NB4 (cell line): ENCODE measurements at places on chromosomes 1 and 21.

- peak; percentile 52 for DNase-seq
These were observed 782 bp downstream of the PCAT6 start for GRCh38 chr1:202811296-202812175.

DNA sequence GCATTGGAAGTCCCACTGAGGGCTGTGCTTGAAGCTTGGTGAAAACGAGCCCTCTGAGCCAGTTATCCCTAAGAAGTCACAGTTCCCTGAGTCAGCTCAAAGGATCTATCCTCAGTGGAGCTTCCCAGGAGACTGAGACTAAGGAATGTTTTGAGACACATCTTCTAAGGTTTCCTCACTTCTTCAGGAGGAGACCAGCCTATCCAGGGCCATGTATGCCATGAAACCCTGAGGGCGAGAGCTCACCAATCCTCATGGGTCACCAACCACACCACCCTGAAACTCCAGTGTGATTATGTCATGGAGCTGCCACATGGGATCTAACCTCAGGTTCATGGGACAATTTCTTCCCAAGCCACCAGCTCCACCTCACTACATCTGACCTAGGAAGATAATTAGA is 7.6 kb upstream of the TIE1 start:
- no peak for DNase-seq

GRCh38 chr1:48070396-48070750 is 73.2 kb upstream of the TRABD2B start:
- DNase-seq: no peak

DNA sequence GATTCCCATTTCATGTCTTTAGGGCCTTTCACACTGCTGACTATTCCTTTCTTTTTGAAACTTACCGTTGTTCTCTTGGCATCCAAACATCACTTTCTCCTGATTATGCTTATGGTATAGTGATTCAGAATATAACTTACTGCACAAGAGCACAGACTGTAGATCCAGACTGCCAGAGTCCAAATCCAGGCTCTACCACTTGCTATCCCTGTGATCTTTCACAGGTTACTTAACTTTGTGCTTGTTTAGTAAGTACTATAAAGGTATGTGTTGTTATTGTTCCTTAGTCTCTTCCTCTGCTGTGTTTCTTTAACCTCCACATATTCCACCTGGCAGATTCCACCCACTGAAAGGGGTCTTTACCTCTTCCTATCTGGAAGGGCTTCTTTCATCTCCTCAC is 8.4 kb downstream of the SCMH1 start:
- DNase-seq: no peak

- no peak for DNase-seq
These were observed 167.9 kb upstream of the ZC3H12A start for GRCh38 chr1:37306461-37306860.

- DNase-seq: no peak
These were observed 15.3 kb downstream of the BCL9 start for GRCh38 chr1:147556643-147557042.

GRCh38 chr1:40059338-40059959 is 18.9 kb downstream of the CAP1 start:
- DNase-seq: peak; percentile 81

GRCh38 chr1:2446394-2446793 is 29.7 kb upstream of the PLCH2 start:
- peak; percentile 62 for DNase-seq

DNA sequence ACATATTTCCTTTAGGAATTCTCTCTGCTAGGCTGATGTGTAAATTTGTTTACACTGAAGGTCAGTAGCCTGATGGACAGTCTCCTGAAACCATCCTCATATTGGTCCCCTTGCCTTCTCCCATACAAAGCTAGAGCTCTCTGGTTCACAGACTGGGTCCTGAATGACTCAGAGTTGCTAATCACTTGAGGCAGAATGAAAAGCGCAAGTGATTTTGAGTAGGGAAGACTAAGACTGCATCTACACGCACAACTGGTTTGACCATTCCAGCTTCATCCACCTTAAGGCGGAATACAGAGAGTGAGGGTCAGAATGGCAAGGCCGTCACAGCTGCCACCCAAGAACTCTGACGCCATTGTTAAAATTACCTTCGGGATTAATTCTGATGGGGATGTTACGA is 70.2 kb upstream of the KIF26B start:
- no peak for DNase-seq

DNA sequence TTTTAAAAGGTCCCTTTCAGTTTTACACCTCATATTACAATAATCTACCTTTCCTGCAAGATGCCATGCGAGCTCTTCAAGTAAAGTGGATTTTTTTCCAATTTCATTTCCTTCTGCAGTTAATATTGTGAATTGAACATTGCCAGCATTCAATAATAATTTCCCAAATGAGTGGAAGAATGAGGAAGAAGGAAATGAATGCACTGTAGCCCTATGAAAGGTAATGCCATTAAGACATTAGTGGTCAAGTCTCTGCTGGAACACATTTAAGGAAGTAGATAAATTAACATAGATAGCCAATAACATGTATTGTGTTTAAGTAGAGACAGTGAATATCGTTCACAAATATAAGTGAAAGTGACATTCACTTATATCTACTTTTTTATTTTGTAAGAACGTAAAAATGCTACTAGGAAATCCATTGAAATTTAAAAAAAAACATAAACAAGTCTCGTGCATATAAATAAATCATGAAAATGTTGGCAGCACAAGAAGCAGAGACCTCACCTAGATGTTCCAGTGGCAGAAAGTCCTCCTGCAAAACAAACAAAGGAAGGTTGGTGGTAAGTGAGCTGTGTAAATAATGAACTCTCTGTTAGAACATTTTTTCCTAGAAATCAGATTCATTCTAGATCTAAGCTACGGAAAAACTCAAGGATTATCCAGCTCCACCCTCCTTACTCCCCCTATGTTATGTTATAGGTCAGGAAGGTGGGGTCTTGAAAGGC is 17.7 kb downstream of the FCRL3 start:
- DNase-seq: no peak

GRCh38 chr1:157132616-157133167 is 5.5 kb downstream of the ETV3 start:
- no peak for DNase-seq

DNA sequence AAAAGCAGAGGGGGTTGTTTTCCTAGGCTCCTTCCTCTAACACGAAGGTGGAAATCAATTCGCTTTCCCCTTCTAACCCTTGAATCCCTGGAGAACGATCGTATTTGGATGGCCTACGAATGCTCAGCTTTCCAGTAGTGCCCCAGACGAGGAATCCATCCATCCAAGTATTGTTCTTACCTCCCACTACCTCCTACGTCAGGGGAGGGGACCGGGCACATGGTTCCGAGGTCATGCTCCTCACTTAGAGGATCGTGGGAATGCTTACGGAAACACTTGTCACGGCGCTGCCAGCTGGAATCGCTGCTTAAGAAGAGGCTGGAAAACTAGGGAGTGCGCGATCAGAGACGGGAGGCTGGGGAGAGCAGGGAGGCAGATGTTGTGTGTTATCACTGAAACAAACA is 47.4 kb downstream of the CAPZB start:
- DNase-seq: no peak

GRCh38 chr1:228006034-228006785 is 588 bp upstream of the WNT3A start:
- DNase-seq: no peak

DNA sequence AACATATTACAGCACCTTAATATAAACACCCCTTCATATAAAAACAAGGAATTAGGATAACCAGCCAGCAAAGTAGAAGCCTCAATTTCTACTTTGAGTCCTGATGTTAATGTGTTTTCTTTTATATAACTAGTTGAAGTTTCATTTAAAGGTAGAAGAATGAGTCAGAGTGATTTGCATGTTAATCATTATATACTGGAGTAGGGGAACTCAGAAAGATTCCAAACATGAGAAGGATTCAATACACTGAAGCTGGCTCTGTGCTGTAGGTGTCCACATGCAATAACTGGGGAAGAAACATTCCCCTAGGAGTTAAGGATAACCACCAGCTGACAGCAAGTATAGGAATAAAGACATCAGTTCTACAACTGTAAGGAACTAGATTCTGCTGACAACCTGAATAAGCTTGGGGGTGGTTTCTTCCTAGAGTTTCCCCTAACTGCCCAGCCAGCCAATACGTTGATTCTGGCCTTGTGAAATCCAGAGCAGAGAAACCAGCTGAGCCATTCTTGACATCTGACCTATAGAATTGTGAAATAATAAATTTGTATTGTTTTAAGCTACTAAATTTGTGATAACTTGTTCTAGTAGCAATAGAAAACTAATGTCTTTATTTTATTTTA is 33.4 kb upstream of the RNPC3 start:
- no peak for DNase-seq

DNA sequence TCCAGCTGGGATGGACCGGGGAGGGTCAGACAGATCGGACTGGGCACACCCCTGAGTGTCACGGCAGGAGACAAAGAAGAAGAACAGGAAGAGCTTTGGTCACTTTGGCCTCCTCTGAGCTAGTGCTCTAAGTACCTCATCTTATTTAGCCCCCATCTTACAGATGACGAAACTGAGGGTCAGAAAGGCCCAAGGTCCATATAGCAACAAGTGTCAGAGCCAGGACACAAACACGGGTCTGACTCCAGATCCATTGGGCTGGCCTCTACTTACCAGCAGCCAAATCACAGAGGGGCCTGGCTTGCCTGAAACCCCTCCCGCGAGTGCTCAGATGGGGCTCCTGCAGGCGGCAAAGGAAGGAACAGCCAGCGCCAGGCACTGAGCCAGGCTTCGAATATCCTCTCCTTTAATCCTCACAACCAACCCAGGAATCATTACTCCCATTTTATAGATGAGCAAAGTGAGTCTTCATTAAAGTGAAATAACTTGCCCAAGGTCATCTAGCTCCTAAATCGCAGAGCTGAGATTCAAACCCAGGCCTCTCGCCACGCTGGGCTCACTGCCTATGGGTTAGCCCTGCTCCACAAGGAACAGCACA is 25.7 kb upstream of the SELENON start:
- DNase-seq: no peak

DNA sequence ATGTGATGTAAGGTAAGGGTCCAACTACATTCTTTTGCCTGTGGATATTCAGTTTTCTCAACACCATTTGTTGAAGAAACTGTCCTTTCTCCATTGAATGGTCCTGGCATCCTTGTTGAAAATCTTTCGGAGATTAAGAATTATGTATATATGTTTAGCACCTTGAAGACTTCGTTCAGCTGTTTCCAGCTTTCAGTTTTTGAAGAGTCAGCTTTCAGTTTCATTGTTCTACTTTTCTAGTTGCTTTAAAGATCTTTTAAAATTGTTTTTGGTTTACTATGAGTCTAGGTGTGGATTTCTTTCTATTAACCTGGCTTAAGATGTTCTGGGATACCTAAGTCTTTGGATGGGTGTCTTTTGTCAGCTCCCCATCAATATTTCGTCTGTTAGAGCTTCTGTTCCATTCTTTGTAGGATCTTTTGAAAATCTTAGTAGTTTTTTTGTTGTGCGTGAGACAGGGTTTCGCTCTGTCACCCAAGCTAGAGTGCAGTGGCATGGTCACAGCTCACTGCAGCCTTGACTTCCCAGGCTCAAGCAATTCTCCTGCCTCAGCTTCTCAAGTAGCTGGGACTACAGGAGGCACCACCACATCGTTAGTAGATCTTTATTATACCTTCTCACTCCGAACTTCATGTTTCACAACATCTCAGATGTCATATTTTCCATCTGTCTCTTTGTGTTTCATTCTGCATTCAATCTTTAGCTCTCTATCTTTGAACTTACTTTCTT is 353.5 kb upstream of the B3GALT2 start:
- DNase-seq: no peak

DNA sequence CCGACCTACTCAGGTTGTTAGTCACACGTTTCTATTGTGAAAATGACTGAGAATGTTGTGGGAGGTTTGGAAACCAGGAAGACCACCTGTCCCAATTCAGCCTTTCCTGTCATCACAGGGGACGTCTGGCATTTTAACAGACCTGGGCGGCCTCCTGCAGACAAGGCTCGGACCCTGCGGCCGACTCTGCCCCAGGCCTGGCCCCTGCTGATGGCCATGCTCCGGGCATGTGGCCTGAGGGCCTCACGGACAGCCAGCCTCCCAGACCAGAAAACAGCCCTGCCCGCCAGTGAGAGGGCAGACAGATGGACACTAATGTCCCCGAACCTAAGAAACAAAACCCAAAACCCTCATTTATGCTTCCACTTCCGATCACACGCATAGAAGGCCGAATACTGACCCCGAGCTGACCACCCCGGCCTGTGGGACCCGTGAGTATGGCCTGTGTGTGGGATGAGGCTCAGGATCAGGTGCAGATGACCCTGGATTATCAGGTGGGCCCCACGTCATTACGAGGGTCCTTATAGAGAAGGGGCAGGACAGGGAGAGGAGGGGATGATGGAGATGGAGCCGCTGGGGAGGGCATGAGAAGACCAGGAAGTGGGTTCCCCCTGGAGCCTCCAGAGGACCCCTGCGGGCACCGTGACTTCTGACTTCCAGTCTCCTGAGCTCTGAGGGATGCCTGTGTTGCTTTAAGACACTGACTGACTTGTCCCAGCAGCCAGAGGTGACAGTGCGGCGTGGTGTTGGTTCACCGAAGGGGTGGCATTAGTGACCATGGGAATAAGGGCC is 9.6 kb downstream of the COL18A1 start:
- DNase-seq: no peak

DNA sequence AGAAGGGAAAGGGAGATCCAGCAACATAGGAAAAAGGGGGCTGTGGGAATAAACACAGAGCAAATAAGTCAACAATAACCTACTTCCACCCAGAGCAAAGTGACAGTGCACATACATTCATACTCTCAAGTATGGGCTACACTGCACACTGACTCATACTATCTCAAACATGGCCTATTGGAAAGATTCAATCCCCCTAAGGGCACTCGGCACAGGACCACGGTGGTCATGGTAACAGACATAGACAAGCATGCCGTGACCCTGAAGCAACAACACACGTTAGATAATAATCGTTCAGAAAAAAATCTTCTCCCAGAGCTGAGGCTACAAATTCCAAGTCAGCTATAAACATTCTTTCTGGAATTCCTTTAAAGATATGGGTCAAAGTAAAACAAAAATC is 16.8 kb upstream of the JAK1 start:
- DNase-seq: no peak

GRCh38 chr1:76239470-76239918 is 164.9 kb downstream of the ST6GALNAC3 start:
- no peak for DNase-seq
